ENCODE measurements at places on chromosomes 3 and 15. TPM values are rescaled to one million over a fixed set of nuclear protein-coding genes. Genes with fewer than 3 reads are reported as not detected.

GRCh38 chr3:172150913-172151650, 111.7 kb downstream of the FNDC3B start:
- H3K27me3 ChIP-seq, result no peaks in the 10 kb centered on the region
- peaks cover 76% of the 10 kb centered on the region for H3K4me1 ChIP-seq
- H3K4me3 ChIP-seq, result peak overlapping the region; percentile 14

- H3K27me3 ChIP-seq, result peaks cover 48% of the 10 kb centered on the region
- H3K4me3 ChIP-seq, result no peak overlapping the region
- H3K27ac ChIP-seq, result no peak overlapping the region
- no peak for DNase-seq
Measured at GRCh38 chr15:69141286-69141701, 19.1 kb upstream of the GLCE start.

ESYT3 gene
- total RNA-seq, result not detected

DNA sequence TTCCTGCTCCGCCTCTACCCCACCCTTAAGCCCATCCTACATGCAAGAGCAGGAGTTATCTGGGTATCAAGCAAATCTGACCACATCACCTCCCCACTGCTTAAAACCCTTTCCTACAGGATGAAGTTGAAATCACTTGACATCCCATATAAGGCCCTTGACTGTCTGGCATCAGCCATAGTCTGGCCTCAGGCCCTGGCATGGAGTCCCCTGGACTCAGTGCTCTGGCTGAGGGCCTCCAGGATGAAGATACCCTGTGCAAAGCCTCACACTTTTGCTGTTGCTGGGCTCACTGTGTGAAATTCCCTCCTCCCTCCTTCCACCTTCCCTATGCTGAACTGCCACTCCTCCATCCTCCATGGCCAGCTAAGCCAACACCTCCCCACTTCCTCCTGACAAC, 65.2 kb upstream of the GLCE start:
- no peak for DNase-seq
- no peaks in the 10 kb centered on the region for H3K27me3 ChIP-seq
- no peak overlapping the region for H3K4me3 ChIP-seq
- H3K27ac ChIP-seq, result no peak overlapping the region

DNA sequence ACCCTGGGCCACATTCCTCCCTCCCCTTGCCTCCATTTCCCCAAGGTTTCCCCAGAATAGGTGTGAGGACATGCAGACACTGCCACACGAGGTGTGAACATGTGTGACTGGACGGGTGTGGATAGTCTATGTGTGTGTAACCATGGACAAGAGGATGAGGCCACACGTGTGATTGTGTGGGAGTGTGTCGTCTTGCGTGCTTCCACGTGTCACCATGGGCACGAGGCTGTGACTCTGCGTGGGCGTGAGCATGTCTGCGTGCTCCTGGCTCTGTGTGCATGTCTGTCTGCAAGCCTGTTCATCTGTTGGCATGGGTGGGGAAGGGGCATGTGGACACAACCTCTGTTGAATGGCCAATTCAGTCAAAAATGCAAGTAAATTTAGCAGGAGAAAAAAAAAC, 6.2 kb upstream of the MYL3 start:
- H3K36me3 ChIP-seq, result no peaks in the 10 kb centered on the region
- H3K4me3 ChIP-seq, result no peak overlapping the region
- DNase-seq, result no peak
- no peaks in the 10 kb centered on the region for H3K4me1 ChIP-seq
- no peaks in the 10 kb centered on the region for H3K27me3 ChIP-seq
- H3K27ac ChIP-seq, result no peak overlapping the region

DNA sequence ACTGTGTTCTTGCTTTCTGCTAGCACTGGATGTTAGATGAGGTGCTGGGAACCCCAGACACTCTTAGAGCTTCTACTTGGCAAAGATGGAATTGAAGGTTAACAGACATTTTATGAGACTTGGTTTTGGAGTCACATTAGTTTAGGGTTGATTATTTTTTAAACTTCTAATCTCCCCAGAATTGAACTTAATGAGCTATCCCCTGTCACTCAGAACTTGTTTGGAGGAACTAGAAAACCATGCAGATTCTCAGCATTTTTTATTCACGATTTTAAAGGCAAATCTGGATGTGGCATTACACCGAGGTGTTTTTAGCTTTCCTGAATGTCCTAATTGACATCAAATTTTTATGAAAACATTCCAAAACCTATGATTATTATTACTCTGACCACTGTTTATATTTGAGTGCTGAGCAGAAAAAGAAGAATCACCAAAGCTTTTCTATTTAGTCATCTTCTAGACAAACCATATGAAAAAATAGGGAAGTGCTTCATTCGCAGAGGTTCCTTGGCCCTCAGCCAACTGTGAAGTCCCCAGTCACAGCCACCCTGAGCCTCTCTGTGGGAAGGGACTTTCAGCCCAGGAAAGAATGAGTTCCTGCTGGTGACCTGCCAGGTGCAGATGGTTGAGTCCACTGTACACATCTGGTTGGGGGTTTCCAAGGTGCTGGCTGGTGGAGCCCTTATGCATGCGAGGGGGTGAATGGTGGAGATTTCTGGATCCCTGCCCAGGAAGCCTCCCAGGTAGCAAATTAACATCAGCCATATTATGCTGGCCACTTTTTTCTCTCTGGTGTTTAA, 196.0 kb upstream of the TOPAZ1 start:
- H3K4me1 ChIP-seq, result peaks cover 3% of the 10 kb centered on the region
- DNase-seq, result no peak
- no peaks in the 10 kb centered on the region for H3K36me3 ChIP-seq
- no peak overlapping the region for H3K4me3 ChIP-seq
- peaks cover 13% of the 10 kb centered on the region for H3K27me3 ChIP-seq
- H3K27ac ChIP-seq, result no peak overlapping the region

DNA sequence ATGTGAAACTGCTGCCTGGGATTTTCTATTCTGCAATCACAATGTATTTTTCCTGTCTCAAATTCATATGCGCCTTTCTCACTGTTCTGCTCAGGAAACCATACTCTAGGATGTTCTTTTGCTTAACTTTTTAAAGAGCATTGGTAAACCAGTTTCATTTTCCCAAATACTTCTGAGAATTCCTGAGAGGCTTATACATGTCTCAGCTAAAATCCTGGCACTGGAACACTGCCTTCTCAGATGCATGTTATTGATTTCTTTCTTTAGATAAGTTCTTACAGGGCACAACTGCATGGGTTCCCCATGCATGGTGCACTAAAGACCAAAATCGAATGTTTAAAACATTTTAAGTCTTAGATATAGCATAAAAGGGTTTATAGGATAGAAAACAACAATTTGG, 178.3 kb upstream of the PLSCR5 start:
- no peak overlapping the region for H3K27ac ChIP-seq
- no peaks in the 10 kb centered on the region for H3K4me1 ChIP-seq
- H3K36me3 ChIP-seq, result no peaks in the 10 kb centered on the region
- DNase-seq, result no peak

DNA sequence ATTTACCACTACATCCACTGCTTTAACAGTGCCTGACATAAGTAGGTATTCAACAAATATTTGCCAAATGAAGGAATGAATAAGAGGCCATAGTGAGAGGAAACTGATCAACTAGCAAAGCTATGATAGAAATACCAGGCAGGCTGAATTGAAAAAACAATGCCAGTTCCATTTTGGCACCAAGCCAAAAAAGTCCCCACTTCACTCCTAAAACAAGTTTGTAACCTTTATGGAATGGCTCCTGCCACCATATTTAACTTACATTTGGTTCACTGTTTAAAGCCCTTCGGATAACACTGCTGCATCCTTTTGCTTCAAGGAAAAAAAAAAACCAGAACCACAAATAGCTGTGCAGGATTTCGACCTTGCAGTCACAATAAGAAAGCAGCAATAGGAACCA, 166.1 kb downstream of the FRMD5 start:
- no peaks in the 10 kb centered on the region for H3K36me3 ChIP-seq
- H3K4me3 ChIP-seq, result no peak overlapping the region
- peaks cover 18% of the 10 kb centered on the region for H3K27me3 ChIP-seq
- no peak overlapping the region for H3K27ac ChIP-seq
- H3K4me1 ChIP-seq, result no peaks in the 10 kb centered on the region
- DNase-seq, result no peak

DNA sequence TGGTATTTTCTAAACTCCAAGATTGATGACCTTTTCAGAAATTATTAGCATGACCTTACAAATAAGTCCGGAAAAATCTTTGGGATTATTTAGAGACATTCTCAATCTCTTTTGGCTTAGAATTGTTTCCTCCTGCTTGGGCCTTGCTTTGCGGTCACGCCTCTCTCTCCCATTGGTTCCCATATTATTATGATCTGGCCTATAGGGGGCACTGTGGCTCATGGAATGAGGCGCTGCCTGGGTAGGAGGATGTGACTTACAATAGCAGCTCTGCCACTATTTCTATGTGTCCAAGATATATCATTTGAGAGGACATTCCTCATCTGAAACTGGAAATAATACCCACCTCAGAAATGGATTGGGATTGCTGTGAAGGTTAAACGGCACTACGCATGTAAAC, 464.9 kb downstream of the MFSD1 start:
- peaks cover 2% of the 10 kb centered on the region for H3K27me3 ChIP-seq
- no peaks in the 10 kb centered on the region for H3K4me1 ChIP-seq
- no peaks in the 10 kb centered on the region for H3K36me3 ChIP-seq

DGKG gene
- 7.5 TPM for total RNA-seq

DNA sequence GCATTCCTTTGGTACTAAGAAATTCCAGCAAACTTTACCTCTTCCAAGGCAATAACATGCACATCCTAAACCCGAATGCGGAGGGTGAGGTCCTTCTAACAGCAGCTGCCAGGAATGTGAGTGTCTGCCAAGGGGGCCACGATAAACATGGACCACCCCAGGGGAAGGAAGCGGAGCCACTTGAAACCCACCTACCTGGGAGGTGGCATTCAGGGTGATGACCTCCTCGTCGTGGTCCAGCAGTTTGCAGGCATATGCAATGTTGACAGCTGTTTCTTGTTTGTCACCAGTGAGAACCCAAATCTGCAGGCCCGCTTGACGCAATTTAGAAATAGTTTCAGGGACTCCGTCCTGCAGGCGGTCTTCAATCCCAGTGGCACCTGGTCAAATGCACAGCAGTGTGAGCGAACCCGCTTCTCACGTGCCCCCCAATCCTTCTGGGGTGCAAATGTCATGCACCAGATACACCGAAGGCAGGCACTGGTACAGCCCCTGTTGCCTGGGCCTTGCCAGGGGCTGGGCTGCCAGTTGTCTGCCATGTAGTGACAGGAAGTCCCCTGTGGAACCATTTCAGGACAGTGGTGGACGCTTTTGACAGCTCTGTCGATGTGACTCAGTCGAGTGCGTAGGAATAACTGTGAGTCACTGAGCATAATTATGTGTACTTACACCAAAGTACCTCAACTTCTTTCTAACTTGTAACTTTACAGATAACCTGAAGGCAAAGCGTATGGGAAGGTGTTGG, 161.2 kb downstream of the ATP10A start:
- H3K27ac ChIP-seq, result no peak overlapping the region
- no peak overlapping the region for H3K4me3 ChIP-seq
- peaks cover 5% of the 10 kb centered on the region for H3K36me3 ChIP-seq
- DNase-seq, result no peak

TLE3 gene
- total RNA-seq, result 57.6 TPM

GRCh38 chr3:53805463-53806159, 40.6 kb downstream of the CHDH start:
- H3K36me3 ChIP-seq, result no peaks in the 10 kb centered on the region
- DNase-seq, result no peak
- H3K4me1 ChIP-seq, result no peaks in the 10 kb centered on the region
- no peaks in the 10 kb centered on the region for H3K27me3 ChIP-seq
- H3K27ac ChIP-seq, result no peak overlapping the region
- H3K4me3 ChIP-seq, result no peak overlapping the region

DNAH12 gene
- total RNA-seq, result 0.05 TPM

DNA sequence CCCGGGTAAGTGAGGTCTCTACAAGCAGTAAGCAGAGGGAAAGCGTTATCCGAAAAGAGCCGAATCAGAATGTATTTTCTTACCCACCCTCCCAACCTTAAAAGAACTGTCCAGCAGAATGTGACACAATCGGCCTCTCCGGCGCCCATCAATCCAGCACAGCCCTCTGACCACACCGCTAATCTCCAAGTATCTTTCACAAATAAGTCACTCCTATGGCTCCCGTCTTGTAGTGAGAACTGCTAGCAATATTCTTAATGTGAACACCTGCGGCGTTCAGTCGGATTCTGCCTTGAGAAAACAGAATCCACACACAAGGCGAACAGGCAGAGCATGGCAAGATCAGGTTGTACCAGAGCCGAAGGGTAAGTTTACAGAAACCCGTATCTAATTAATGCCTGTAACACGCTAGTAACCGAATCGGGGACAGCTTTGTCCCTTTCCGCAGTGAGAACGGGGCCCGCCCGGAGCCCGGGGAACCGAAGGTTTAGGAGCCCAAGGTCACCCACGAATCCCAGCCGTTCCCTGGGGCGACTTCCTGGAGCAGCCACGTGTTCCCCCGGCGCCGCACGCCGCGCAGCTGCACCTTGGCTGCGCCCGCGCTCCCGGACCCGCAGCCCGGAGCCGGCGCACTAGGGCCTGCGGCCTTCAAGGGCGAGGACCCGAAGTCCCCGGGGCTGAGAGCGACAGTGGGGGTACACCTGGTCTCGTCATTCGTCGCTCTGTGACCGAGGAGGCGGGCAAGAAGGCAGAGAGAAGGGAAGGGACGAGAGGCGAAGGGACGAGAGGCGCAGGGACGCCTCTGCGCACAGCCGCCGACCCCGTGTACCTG, 672 bp downstream of the TFRC start:
- H3K27ac ChIP-seq, result peak overlapping the region; percentile 86
- no peaks in the 10 kb centered on the region for H3K27me3 ChIP-seq
- H3K4me3 ChIP-seq, result peak overlapping the region; percentile 92
- peaks cover 26% of the 10 kb centered on the region for H3K4me1 ChIP-seq
